ENCODE measurements at places on chromosomes 4 and X. TPM values are rescaled to one million over a fixed set of nuclear protein-coding genes. Genes with fewer than 3 reads are reported as not detected.

DNA sequence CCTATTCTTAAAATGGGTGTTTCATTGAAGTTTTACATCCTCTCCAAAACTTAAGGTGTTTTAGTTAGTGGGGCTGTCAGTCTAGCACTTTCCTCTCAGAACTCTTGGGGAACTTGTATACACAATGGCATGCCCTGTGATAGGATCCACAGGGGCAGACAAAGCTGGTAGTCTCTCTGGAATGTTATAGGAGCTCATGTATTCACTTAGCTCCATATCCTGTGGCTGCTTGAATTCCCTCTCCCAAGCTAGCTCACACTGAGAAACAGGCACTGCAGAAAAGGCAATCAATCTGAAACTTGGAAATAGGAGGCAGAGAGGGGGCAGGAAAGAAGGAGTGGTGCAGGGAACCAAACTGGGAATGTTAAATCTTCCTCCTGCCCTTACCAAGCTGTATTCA lies 26.3 kb upstream of the ARMCX2 start:
- H3K27me3 ChIP-seq: no peaks in the 10 kb centered on the region
- DNase-seq: no peak
- no peaks in the 10 kb centered on the region for H3K36me3 ChIP-seq
- peak overlapping the region; percentile 24 for H3K4me3 ChIP-seq
- H3K27ac ChIP-seq: no peak overlapping the region
- no peaks in the 10 kb centered on the region for H3K4me1 ChIP-seq

The TMPRSS11F gene
- not detected for total RNA-seq

- H3K4me1 ChIP-seq: no peaks in the 10 kb centered on the region
- no peak for DNase-seq
- no peak overlapping the region for H3K27ac ChIP-seq
- no peaks in the 10 kb centered on the region for H3K27me3 ChIP-seq
- H3K36me3 ChIP-seq: no peaks in the 10 kb centered on the region
These were observed 16.0 kb upstream of the TLR8 start for GRCh38 chrX:12890467-12890866.

DNA sequence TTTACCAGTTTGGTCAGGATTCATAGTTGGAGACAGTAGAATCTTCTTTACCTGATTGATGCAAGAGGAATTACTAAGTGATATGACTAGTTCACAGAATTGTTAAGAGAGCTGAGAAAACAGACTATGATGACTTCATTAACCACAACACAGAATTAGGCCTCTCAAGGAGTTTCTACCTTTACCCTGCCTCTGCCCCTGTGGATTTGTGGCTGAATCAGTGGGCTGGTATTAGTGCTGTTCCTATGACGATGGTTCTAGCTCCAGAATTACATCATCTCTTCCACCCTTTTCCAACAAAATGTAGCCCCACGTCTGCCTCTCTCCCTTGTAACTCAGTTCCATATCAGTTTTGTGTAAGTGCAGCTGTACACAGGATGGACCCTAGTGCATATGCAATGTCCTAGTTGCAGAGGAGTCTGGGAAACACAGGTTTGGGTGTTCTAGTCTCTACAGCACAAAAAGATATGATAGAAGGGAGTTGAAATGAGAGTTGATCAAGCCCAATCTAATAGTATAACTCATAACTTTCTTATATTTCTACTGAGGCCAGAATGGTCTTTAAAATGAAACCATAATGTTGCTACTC lies 99.3 kb downstream of the ANXA5 start:
- no peaks in the 10 kb centered on the region for H3K4me1 ChIP-seq
- no peaks in the 10 kb centered on the region for H3K36me3 ChIP-seq
- no peak overlapping the region for H3K27ac ChIP-seq
- no peak overlapping the region for H3K4me3 ChIP-seq

The PAK3 gene
- total RNA-seq: 0.64 TPM

The F11 gene
- total RNA-seq: not detected

All from ascending aorta (tissue), 2 donors.